ENCODE measurements at places on chromosomes 2 and 18.

DNA sequence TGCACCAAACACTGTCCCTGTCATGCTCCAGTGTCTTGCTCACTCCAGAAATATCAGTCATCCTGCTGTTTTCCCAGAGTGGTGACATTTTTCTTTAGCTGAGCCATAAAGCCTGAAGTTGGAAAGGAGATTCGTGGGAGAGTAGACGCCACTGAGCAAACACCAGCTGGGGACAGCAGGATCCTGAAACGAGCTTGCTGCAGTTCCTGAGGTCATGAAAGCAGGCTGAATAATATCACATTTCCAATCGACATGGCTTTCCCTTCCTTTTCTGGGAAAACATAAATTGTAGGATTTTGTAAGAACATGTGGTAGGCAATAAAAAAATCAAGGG lies 276.4 kb downstream of the CDCA7 start:
- DNase-seq, result no peak

GRCh38 chr18:46387441-46388131 lies 269.4 kb downstream of the LOXHD1 start:
- DNase-seq, result no peak

DNA sequence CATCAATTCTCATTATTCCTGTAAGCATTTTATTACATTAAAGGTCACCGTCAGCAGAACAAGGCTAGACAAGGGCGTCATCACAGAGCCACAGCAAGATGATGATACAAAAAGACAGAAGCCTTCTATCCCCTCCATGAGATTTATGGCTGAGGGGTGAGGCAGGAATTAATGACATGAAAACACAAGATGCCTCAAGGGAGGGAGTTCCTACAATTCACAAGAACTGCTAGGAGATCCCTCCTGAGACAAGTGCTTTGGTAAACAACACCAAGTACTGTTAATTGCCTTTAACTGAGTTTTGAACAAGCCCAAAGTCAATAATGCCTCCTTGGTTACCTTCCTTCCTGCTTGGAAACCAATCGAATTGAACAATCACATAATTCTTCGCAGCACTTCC lies 14.1 kb downstream of the ADD2 start:
- no peak for DNase-seq

GRCh38 chr2:147739508-147739907 lies 105.3 kb upstream of the ACVR2A start:
- DNase-seq, result no peak

DNA sequence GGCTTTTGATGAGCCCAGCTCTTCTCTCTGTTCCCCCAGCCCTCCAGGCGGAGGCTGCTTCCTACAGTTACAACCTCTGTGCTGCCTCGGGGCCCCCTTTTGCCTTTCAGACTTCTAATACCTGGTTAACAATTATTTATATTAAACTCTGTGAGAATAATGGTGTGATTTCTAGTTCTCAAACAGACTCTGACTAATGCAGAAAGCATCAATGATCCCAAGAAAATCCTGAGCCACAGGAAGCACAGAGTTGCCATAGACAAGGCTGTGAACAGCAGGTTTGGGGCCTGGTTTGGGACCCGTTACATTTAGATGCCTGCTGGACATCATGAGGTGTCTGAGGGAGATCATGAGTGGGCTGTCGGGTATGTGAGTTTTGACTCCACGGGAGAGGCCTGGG lies 37.4 kb upstream of the MYO3B start:
- no peak for DNase-seq

DNA sequence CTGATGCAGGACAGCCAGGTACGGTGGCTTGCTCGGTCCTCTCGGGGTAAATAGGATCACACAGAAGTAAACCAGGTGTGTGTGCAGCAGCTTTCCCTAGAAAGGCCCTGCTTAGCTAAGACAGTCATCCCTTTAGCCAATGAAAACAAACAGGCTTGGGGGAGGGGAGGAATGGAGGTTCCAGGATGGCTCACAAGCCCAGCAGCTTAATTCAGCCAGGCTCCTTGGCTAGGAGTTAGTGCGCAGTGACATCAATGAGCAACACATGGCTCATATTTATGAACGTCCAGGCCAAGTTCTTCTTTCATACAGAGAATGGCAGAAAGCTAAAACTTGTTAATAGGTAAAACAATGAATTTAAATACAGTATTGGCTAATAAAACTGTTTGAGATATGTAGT lies 10.2 kb downstream of the IAH1 start:
- no peak for DNase-seq
